ENCODE measurements at places on chromosomes 11 and 22.

GRCh38 chr22:19787849-19788141 is 27.2 kb downstream of the TBX1 start:
- no peak for DNase-seq

GRCh38 chr22:46303347-46303965 is 6.8 kb downstream of the GTSE1 start:
- DNase-seq: no peak

DNA sequence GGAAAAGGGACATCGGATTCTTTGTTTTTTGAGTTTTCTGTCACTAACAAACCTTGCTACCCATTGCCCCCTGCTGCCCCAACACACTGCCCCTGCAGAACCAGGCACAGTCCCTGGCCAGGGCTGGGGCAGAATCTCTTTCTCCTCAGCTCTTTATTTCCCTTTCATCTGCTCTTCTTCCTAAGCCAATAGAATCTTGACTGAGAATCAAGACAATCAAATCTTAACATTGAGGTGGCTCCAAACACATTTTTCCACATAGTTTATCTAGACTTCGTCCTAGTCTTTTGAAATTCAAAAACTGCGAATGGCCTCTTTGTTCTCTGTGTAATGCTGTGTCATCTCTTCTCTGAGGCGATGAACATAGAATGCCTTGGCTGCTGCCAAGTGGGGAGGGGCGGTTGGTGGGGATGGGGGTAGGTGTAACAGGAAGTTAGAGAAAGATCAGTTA is 16.1 kb upstream of the NTM start:
- DNase-seq: no peak

GRCh38 chr22:32590556-32590955 is 115.9 kb downstream of the FBXO7 start:
- no peak for DNase-seq

GRCh38 chr11:32511926-32512325 is 71.7 kb upstream of the EIF3M start:
- DNase-seq: no peak

GRCh38 chr11:35313760-35314153 is 105.6 kb downstream of the SLC1A2 start:
- DNase-seq: no peak

- DNase-seq: no peak
Observed at GRCh38 chr11:41786087-41786486, 326.6 kb upstream of the LRRC4C start.

Measured in thoracic aorta (tissue), 2 donors.